ENCODE measurements at places on chromosomes 3 and 15. TPM values are rescaled to one million over a fixed set of nuclear protein-coding genes. Genes with fewer than 3 reads are reported as not detected.

The RPL32 gene
- 3,480 TPM for total RNA-seq

The PLA2G4D gene
- total RNA-seq: not detected

The GRK7 gene
- 0.25 TPM for total RNA-seq

The AQR gene
- 47.6 TPM for total RNA-seq

The ARGFX gene
- total RNA-seq: not detected

The TF gene
- total RNA-seq: 0.25 TPM

The HYKK gene
- total RNA-seq: 5.7 TPM

The UBAP1L gene
- 15.2 TPM for total RNA-seq

The ZPLD1 gene
- not detected for total RNA-seq

The TGM5 gene
- total RNA-seq: not detected

The IQCF6 gene
- total RNA-seq: not detected

The UPK1B gene
- not detected for total RNA-seq

The INO80 gene
- 29.7 TPM for total RNA-seq

The LTK gene
- 3.7 TPM for total RNA-seq

The XIRP1 gene
- not detected for total RNA-seq

The CLDND1 gene
- total RNA-seq: 421 TPM

The CCDC191 gene
- 5.7 TPM for total RNA-seq

The MAP1A gene
- 0.35 TPM for total RNA-seq

The CCR1 gene
- total RNA-seq: 1.3 TPM

The AMIGO3 gene
- total RNA-seq: not detected

The PCLAF gene
- 1.5 TPM for total RNA-seq

The SHF gene
- 6.7 TPM for total RNA-seq

The IL5RA gene
- 0.33 TPM for total RNA-seq

The EPHA3 gene
- total RNA-seq: not detected

The ZIC4 gene
- total RNA-seq: not detected

The ACKR4 gene
- 0.17 TPM for total RNA-seq

The RTP1 gene
- total RNA-seq: not detected

The REC114 gene
- not detected for total RNA-seq

The TRH gene
- total RNA-seq: not detected

The FGD5 gene
- not detected for total RNA-seq

The CFAP44 gene
- total RNA-seq: 25.7 TPM

The ZMYND10 gene
- total RNA-seq: 4.2 TPM

The GMNC gene
- not detected for total RNA-seq

The SLC4A7 gene
- total RNA-seq: 98.5 TPM

The AMOTL2 gene
- total RNA-seq: not detected

The NPRL2 gene
- 50.0 TPM for total RNA-seq

The NEK11 gene
- total RNA-seq: 6.2 TPM

The SERF2 gene
- total RNA-seq: 564 TPM

The FOXL2NB gene
- total RNA-seq: not detected

The SLC6A11 gene
- not detected for total RNA-seq

The GNAT1 gene
- total RNA-seq: not detected

The CDHR4 gene
- total RNA-seq: 0.17 TPM

The ANKRD63 gene
- not detected for total RNA-seq

The EPHB3 gene
- 0.67 TPM for total RNA-seq

The UBXN7 gene
- total RNA-seq: 72.6 TPM

The AADACL2 gene
- total RNA-seq: not detected

The CHDH gene
- total RNA-seq: 0.23 TPM

The FANCD2OS gene
- total RNA-seq: not detected

The CCDC50 gene
- 6.3 TPM for total RNA-seq

The GOLGA8J gene
- total RNA-seq: not detected

The ITIH1 gene
- total RNA-seq: not detected

The ERC2 gene
- not detected for total RNA-seq

The GP9 gene
- not detected for total RNA-seq

The GPR15 gene
- 32.0 TPM for total RNA-seq
